ENCODE measurements at places on chromosomes 3 and 15.

DNA sequence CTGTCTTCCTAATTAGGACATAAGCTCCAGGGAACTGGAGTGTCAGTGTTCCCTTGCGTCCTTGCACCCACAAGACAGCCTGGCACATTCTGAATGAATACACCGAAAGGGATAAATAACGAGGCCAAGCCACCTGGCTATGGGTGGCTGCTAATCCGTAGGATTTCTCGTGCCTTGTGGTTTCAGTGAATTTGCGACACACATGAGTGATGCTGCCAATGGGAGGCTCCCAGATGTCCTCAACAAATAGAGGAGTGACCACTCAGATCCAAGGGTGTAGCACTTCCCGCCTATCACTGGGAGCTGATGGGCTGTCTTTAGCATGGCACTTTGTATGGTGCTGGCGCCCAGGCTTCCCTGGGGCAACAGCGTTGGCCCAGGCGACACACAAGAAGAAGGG lies 43.4 kb downstream of the APBA2 start:
- ATAC-seq = no peak

DNA sequence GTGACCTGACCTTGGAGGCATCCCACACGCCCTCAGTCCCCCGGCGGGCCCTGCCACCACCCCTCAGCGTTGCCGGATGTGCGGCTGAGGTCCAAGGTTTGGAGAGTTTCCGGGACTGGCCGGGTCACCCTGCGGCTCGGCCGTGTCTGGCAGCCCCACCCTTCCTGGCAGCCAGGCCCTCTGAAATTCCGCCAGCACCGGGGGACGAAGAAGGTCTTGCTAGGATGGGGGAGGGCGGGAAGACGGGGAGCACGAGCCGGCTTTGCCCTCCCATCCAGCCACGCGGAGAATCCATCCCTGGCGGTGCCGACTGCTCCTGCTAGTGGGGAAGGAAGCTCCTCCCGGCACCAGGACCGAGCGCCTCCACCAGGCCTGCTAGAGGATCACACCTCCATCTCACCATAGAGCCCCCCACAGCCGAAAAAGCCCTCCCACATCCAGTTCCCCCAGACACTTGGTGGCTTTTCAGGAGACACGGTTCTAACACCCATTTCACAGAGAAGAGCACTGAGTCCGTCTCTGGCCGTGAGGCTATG lies 81.5 kb downstream of the CPN2 start:
- peak; percentile 34 for ATAC-seq

GRCh38 chr3:155661760-155662159 lies 83.1 kb downstream of the PLCH1 start:
- ATAC-seq = no peak

DNA sequence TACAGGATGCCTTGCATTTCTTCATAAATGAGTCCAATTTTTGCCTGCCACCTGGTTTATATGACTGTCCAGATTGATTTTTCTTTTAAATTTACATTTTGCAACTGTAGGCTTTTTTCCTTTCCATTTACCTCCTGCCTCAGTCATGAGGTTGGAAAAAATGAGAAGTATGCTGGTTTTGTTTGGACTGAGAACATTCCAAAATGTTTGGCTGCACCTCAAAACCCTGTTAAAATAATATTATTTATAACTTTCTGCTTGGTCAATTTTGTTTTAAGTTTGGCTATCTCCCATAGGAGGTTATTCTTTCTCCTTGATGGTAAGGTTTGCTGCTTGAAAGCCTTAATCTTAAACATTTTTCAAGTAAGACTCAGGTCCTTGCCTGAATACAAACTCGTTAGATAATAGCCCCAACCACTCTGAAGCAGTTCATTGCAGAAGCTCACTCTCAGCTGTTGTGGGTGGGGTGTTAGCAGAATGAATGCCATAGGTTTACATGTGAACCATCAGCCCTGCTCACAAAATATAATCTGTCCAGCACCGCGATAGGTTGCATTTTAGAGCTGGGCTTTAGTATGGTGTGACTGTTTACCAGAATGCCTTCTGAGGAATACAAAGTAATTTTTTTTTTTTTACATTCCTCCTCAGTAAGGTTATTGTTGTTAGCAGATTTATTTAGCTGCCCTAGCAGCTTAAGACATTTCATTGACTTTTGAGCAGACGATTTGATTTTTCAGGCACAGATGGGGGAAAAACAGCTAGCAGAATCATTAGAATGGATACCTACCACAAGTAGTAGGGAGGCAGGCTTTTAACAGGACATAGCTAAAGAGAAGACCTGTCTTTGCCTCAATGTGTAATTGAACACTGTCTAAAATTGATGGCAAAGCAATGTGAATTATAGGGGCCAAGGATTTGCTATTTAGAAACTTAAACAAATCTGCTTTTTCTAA lies 630.8 kb upstream of the KCNMB2 start:
- ATAC-seq = peak; percentile 73

GRCh38 chr3:124818398-124819091 lies 68.6 kb downstream of the ITGB5 start:
- no peak for ATAC-seq

GRCh38 chr3:12467746-12468145 lies 16.5 kb upstream of the TSEN2 start:
- ATAC-seq = no peak

DNA sequence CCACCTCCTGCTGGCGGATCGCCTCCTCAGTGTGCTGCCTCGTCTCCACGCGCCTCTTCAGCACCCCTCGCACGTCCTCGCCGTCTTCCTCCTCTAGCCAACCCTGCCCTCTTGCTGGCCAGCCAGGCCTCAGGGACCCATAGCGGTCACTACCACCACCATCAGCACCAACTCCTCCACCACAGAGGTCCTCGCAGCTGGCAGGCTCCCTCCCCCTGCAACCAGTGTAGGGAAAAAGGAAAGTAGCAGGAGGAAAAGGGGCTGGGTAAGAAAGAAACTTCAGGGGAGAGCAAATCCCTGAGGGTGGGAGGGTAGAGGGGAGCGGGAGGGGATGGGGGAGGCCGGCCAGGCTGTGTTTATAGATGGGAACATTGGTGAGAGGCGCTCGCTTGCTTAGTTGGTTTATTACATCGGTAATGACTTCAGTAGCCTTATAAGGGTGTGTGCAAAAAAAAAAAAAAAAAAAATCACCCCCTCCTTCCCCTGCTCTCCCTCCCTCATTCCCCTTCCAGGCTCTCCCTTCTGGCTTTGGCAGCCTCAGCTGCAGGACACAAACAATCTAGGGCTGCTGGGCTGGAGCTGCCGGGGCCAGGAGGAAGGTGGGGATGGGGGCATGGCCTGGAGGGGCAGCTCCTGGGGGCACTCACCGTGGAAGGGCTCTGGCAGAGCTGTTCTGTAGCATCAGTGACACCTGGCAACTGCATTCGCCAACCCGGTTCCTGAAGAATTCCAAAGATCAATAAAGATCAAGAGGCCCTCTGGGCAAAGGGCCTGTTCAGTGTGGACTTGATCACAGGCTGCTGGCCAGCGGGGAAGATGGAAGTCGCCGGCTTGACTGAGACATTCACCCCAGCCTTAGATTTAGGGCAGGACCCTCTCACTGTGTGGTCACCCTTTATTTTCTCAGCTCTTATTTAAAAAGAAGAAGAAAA lies 116.2 kb upstream of the HACD2 start:
- ATAC-seq = peak; percentile 85

GRCh38 chr15:65344214-65344913 lies 33.4 kb downstream of the IGDCC3 start:
- ATAC-seq = no peak

GRCh38 chr3:9669720-9670432 lies 20.6 kb downstream of the MTMR14 start:
- peak; percentile 22 for ATAC-seq

DNA sequence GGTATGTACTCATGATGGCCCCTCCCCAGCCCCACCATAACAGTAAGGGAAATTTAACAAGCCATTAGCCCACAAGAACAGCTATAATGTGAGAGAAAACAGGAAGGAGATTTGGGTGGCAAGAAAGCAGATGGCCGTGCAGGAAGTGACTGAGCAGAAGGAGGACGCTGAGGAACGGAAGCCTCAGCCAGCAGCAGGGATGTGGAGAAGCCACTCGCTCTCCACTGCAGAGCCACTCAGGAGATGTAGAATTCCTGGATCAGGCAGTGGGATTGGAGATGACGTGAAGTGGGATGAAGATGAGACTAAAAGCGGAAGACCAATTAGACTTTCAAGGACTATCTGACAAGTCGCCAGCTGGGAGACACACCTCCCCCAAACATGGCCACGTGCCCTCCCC lies 31.2 kb downstream of the PRR23E start:
- ATAC-seq = no peak

DNA sequence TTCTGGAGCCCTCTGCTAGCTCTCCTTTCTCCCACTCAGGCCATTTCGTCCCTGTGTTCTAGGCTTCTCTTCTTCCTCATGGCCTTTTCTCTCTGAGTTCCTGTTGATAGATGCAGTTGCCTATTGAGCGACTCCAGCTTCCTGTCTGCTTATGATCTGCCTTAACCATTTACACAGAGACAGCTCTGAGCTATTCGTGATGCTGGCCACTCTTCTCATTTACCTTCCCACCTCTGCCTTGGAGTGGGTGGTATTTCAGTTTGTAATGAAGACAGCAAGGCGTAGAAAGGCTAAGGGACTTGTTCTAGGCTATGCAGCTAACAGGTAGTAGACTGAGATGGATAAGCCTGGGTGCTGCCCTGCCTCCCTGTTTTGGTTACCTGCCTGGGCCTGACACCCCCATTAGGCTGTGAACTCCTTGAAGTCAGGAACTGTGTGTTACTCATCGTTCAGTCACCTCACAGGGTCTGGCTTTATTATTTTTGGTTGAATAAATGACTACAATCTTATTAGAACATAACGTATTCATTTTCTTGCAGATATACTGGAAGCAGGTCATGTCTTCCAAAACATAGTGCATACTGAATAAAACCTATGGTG lies 12.6 kb upstream of the ZBTB47 start:
- no peak for ATAC-seq

- no peak for ATAC-seq
Observed at GRCh38 chr15:63519041-63519440, 14.6 kb downstream of the USP3 start.

DNA sequence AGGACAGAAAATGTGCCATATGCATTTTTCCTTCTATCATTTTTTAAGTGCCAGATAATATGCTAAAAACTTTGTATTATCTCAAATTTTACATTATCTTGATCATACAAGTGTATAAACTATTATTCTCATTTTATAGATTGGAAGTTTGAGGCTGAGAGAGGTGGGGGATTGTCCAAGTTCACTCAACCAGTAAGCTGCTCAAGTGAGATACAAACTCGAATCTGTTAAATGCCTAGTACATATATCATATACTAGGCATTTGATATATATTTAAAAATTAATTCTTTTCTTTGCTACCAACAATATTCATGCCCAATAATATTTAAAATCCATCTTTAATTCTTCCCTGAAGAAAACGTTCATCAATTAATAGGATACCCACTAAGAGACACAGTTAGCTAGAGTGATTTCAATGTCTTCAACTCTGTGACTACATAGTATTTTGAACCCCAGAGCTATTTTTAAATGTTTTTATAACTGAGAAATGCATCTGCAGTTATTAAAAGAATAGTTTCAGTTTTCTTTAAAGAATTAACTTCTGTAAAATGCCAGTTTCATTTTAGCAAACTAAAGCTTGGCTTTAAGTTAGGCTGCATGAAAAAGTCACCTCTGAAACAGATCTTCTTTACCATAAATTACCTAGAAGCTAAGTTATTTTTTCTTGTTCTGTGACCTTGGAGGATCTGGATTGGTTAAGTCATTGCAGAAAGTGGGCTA lies 40.4 kb downstream of the IQCB1 start:
- no peak for ATAC-seq

DNA sequence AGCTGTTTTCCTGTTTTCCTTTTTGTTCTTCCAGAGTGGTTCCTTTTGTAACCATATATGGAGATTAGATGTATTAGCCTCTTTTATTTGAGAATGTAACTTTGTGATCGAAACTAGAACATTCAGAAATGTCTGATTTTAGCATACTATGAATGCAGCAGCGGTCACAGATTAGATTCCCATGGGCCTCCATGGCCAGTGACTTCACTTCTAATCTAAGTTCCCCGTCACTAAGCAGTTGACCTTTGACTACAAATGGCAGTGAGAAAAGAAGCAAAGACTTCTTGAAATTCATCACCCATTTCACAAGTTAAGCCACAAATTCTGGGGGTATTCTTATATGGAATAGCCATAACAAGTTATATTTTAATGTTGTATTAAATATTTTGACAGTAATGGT lies 114.6 kb upstream of the FLNB start:
- no peak for ATAC-seq

DNA sequence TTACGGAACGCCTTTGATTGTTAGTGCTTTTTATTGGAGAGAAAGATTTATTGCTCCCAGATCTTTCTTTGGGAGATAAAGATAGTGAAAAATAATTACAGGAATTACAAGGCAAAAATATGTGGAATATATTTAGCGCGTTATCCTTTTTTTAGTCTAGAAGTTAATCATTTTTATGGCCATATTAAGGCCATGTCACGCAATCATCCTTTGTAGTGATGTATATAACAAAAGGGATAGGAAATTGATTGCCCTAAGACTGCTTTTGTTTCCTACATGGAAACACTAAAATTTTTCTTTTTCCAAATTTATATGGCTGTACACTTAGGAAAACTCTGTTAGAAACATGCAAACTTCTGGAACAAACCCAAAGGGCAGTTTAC lies 1.5 kb downstream of the TRPC1 start:
- ATAC-seq = no peak

DNA sequence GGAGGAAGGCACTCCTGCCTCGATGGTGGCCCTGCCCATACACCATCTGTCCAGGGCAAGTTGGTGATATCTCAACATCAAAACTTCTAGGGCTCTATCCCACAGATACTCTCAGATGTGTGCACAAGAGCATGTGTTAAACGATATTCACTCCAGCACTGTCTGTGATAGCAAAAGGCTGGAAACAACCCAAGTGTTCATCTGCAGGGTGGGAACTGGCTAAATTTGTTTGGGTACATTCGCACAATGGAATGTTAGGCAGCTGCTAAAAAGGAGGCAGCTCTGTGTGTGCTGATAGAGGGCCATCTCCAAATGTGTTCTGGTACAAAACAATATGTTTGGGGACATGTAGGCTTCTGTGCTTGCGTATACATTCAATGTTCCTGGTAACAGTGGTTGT lies 19.8 kb downstream of the IGDCC4 start:
- no peak for ATAC-seq
